ENCODE measurements at places on chromosomes 2 and 18. TPM values are rescaled to one million over a fixed set of nuclear protein-coding genes. Genes with fewer than 3 reads are reported as not detected.
A peak's percentile ranks its signal among the peaks of the same experiment; 100 is the strongest.

The UGT1A10 gene
- not detected for total RNA-seq

The SERPINB3 gene
- not detected for total RNA-seq

The D2HGDH gene
- total RNA-seq: 16.3 TPM

The IMPACT gene
- total RNA-seq: 33.7 TPM

The RMC1 gene
- 33.0 TPM for total RNA-seq

The SLC8A1 gene
- total RNA-seq: 14.2 TPM

The RGPD3 gene
- total RNA-seq: 0.80 TPM

The CMPK2 gene
- 4.0 TPM for total RNA-seq

- DNase-seq: no peak
Observed at GRCh38 chr2:69210385-69210784, 176.6 kb downstream of the GFPT1 start.

- peak; percentile 55 for DNase-seq
Observed at GRCh38 chr2:69298261-69298660, 88.8 kb downstream of the GFPT1 start.

DNA sequence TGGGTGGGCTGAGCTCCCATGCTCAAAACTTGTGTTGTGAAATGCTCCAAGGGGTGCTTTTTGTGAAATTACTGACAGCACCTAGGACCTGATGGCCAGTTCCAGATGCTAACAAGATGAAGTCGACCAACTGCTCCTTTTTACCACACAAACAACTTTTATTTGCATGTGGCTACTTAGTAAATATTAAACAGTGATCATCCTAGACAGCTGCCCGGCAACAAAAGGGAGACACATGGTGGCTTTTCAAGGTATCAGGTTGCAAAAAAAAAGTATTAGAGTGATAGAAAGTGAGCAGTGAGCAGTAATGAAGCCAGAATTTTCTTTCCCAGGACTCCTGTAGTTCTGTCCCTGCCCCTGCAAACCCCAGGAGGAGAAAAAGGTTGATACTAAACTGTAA, 118.5 kb downstream of the RPIA start:
- no peak for DNase-seq

GRCh38 chr2:25228848-25229278, 60.5 kb upstream of the POMC start:
- peak; percentile 66 for DNase-seq

DNA sequence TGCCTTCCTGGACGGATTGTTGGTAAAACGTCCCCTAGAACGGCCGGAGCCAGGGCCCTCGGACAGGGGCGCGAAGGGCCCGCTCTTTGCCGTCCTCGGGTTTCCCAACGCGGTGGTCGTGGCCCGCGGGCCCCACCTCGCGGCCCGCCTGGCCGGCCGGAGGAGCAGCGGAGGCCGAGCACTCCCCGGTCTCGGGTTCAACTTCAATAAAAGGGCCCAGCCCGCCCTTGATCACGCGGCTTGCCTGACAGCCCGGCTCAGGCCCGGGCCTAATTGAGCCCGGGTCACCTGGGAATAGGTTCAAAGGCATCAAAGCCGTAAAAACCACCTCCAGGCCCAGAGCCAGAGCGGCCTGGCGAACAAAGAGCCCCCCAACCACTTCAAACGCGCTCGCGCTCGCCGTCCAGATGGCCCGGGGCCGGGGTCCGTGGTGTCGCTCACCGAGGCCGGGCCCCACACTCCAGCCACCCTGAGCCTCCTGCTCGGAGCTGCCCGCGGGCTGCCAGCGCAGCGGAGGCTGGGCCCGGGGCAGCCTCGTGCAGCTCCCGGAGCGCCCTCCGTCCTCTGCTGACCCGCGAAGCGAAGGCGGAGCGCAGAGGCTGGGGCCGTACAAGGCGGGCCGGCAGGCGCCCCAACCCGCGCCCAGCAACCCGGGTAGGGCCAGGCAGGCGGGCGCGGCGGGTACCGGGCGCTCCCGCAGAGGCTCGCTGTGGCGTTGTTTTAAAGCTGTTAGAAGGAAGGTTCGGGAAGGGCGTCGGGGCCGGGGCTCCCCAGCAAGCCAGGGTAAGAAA, 1.1 kb upstream of the TWIST2 start:
- no peak for DNase-seq

DNA sequence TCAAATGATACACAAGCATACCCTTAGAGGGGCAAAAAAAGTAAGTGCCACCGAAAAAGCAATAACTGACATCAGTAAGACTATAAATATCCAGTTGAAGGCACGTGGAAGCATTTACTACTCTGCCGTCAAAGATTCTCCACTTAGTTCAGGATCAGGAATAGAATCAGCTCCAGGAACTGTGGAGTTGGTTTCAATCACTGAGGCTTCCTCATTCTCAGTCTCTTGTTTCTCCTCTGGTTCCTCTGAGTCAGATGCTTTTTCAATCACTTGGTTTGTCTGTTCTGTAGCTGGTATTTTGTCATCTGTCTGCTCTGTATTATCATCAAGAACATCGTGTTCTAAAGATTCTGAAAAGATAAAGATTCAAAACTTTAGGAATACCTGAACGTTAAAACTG, 72.2 kb downstream of the LNPK start:
- DNase-seq: no peak

GRCh38 chr2:5713101-5713500, 20.9 kb downstream of the SOX11 start:
- no peak for DNase-seq

- no peak for DNase-seq
Observed at GRCh38 chr2:120508567-120509041, 162.7 kb downstream of the INHBB start.

- no peak for DNase-seq
Observed at GRCh38 chr2:164675027-164675426, 53.7 kb upstream of the GRB14 start.

DNA sequence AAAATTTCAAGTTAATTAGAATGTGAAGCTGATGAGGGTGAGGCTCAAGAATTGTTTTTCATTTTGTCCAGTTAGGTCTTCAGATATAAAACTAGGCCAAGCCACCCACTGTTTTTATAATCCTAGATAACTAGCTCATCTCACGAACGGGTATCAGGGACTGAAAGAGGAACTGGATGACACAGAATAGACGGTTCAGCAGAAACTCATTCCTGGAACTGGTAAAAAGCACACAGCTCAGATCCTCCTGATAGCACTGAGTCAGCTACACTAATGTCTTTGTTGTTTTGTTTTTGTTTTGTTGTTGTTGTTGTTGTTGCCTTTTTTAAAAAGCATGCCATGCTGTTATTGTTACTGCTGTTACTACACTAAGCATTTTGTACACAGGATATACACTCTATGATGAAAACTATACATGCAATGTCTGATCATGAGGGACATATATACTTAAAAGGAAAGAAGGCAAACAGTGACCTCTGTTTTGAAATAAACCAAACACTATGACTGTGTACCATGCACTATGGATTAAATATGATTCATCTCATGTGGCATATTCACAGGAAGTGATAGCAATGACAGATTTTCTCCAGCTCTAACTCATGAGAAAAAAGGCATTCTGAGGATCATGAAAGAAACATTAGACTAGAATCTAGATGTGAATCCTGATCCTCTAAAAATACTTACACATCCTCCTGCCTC, 437.6 kb downstream of the NCKAP5 start:
- no peak for DNase-seq

GRCh38 chr2:86344404-86344803, 7.0 kb upstream of the REEP1 start:
- DNase-seq: no peak

DNA sequence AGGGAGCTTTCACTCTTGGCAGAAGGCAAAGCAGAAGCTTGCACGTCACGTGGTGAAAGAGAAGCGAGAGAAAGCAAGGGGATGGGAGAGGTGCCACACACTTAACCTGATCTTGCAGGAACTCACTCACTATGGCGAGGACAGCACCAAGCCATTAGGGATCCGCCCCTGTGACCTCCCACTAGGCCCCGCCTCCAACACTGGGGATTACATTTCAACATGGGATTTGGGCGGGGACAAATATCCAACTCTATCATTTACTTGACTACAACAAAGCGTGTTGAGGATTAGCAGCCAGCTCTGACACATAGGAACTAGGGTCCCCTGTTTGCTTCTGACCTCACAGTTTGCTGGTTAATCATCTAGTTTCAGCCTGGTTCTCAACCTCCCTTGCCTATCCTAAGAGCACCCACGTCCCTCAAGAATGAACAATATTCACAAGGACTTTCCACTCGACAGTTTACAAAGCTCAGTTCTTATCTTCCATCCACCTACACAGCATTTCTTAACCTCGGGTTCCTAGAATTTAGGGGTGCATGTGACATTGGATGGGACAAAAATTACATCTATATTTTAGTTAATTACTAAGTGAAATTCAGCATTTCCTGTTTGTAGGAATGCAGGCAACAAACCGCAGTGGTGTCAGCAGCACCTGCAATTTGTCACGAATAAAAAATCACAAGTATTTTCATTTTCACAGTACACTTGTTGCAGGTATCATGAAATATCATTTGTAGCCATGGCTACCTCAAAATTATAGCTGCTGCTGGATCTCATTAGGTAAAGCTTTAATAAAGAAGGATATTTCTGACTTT, 36.0 kb downstream of the LBH start:
- DNase-seq: no peak

- DNase-seq: no peak
Observed at GRCh38 chr18:47032945-47033344, 2.5 kb downstream of the ELOA2 start.

DNA sequence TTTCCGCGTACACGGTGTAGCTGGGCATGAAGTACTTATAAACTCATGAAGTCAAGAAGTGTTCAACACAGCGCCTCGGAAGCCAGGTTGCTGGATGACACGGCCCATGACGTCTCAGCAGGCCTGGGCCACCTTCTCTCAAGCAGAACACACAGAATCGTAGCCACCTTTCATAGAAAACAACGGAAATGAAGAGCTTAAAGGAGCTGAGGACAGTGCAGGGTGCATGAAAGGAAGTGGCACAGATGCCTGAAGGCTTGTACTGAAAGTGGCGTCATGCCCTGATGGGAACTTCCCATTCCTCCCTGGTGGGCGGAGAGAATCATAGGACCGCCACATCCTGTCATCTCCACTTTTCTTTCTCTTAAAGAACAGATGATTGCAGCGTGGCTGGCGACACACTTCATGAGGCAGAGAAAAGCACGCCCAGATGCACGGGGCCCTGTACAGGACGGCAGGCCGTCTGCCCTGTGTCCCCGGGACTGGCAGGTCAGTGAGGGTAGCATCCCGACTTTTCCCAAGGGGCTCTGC, 31.1 kb downstream of the HDAC4 start:
- peak; percentile 40 for DNase-seq

DNA sequence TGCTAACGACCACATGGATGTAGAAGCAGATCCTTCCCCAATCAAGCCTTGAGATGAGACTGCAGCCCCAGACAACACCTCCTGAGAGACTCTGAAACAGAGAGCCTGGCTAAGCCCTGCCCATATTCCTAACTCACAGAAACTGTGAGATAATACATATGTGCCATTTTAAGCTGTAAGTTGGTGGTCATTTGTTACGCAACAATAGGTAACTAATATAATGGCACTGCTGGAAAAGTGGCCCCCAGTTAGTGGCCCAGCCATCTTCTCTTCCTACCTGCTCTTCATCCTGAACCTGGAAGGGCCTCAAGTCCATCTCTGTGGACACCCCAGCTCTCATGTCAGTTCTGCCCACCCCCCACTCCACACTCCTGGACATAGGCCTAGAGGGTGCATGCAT, 144.0 kb downstream of the TMEM17 start:
- no peak for DNase-seq

GRCh38 chr2:219082332-219082958, 21.7 kb upstream of the IHH start:
- no peak for DNase-seq

DNA sequence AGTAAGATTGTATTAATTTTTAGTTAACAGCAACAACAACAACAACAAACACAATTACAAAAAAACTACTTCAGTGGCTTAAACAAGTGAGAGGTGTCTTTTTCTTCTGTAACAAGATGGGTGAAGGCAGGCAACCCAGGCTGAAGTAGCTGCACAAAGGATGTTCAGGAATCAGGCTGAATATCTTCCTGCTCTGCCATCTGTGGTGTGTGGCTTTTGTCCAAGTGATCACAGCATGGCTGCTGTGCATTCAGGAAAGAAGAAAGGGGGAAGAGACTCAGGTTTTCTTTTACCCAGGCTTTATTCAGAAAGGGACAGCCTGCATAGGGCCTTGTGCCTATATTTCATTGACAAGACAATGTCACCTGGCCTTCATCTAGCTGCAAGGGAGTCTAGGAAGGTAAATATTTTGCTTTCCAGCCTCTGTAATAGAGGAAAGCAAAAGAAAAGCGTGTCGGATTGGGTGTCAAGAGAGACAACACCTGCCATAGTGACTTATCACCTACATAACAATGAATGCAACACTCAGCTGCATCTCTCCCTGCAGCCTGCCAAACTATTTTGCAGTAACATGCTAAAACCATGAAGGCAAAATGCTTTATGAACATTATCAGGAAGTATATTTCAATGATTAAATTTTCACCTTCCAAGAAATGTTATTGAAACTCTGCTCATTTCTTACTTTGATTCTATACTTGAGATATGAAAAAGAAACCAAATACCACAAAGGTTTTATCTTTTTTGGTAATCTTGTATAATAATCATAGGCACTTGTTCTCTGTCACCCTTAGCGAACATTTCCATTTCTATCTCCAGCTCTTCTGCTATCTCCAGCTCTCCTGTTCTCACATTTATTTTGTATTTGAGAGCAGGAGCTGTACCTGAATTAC, 14.6 kb downstream of the G6PC2 start:
- no peak for DNase-seq

DNA sequence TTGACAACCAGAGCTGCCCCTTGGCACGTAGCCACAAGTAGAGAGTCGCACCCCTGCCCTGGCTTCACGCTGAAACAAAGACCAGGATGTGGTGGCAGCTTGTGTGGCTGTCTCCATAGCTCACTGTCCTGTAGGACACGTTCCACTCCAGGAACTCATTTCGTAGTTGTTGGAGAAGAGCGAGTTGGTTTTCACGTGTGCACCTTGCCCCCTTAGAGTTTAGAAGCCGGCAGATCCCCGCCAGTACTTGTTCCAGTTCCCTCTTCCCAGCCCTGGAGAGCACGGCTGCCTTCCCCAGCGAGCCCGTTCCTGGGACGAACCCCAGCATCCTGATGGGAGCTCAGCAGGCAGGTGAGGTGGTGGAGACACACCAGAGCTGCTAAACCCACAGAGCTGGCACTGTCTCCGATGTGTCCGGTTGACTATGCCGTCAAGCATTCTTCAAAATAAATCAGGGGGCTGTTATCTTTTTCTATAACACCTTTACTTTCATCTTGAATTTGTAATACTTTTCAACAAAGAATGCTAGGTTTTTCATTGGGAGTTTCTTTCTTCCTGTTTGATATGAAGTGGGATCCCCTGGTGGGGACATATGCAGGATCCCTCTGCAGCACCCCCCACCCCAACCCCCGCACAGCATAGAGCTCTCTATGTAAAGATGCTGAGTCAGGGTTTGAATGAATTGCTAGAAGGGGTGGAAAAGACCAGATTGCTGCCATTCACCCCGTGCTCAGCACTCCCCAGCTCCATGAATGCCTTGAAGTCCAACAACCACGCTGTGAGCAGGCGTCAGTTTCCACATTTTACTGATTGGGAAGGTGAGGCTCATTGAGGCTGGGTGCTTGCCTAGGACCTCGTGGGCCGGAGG, 44.5 kb downstream of the GREB1 start:
- DNase-seq: no peak

Data from breast epithelium (tissue), 4 donors.